ENCODE measurements at places on chromosomes 5 and 9.

DNA sequence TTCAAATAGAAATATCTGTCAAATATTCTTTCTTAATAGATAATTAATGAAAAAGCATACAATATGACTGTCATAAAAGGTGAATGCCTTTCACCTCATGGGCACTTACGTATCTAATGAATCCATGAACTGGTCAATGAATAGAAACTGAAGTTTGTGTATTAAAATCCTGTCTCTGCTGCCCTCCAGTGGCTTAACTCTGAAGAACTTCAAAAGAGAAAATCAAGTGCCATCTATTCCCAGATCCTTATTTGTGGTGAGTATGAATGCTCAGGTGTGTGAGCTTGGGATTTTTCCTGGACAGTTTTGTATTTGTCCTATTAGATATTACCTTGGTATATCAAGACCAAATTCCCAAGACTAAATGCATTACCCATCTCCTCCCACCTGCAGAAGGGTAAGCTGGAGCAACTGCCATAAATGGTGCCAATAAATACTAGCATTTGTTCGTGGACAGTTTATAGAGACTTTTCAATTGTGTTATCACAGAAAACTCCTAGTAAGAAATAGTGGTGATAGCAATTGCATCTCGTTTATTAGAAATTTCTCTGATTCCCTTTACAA, 44.0 kb upstream of the SVEP1 start:
- peak; percentile 63 for DNase-seq
- H3K4me3 ChIP-seq: no peak overlapping the region
- H3K4me1 ChIP-seq: no peaks in the 10 kb centered on the region
- H3K36me3 ChIP-seq: no peaks in the 10 kb centered on the region
- H3K27me3 ChIP-seq: no peaks in the 10 kb centered on the region

GRCh38 chr9:96107436-96107835, 194.5 kb downstream of the HSD17B3 start:
- H3K36me3 ChIP-seq: no peaks in the 10 kb centered on the region
- H3K4me3 ChIP-seq: no peak overlapping the region
- DNase-seq: no peak
- peaks cover 16% of the 10 kb centered on the region for H3K4me1 ChIP-seq
- H3K27ac ChIP-seq: no peak overlapping the region
- no peaks in the 10 kb centered on the region for H3K27me3 ChIP-seq

- no peaks in the 10 kb centered on the region for H3K36me3 ChIP-seq
- DNase-seq: no peak
- no peaks in the 10 kb centered on the region for H3K27me3 ChIP-seq
- no peak overlapping the region for H3K4me3 ChIP-seq
- H3K4me1 ChIP-seq: no peaks in the 10 kb centered on the region
Measured at GRCh38 chr9:28053096-28053777, 480.0 kb upstream of the C9orf72 start.

- H3K36me3 ChIP-seq: peaks cover 35% of the 10 kb centered on the region
- H3K4me3 ChIP-seq: no peak overlapping the region
- no peaks in the 10 kb centered on the region for H3K27me3 ChIP-seq
- no peak overlapping the region for H3K27ac ChIP-seq
- H3K4me1 ChIP-seq: peaks cover 4% of the 10 kb centered on the region
- no peak for DNase-seq
Measured at GRCh38 chr5:138282920-138283742, 8.7 kb upstream of the GFRA3 start.

DNA sequence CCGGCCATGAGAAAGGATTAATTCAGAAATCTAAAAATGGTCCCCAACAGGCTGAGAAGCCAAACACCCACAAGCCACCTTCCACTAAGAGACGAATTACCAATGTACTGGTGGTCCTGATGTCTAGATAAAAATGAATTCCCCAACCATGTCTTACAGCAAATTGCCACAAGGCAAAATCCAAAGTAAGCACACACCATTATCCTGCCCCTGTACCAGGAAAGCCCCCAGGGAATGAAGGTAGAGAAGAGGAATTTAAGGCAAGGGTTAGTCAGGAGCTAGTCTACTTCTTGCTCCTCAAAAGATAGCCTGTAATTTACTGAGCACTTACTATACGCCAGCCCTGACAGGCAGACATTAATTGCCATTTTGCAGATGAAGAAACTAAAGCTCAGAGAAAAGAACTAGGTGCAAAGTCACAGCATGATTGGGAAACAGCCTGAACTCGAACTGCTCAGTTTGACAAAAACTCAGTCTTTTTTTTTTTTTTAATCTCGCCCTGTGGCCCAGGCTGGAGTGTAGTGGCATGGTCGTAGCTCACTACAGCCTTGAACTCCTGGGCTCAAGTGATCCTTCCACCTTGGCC, 64.3 kb downstream of the RAPGEF1 start:
- DNase-seq: peak; percentile 37
- no peak overlapping the region for H3K4me3 ChIP-seq
- H3K27me3 ChIP-seq: no peaks in the 10 kb centered on the region
- H3K27ac ChIP-seq: peak overlapping the region; percentile 6

- no peak for DNase-seq
- H3K4me1 ChIP-seq: no peaks in the 10 kb centered on the region
- no peaks in the 10 kb centered on the region for H3K27me3 ChIP-seq
- no peak overlapping the region for H3K4me3 ChIP-seq
Measured at GRCh38 chr5:96229188-96229587, 203.9 kb downstream of the PCSK1 start.

- H3K4me1 ChIP-seq: peaks cover 28% of the 10 kb centered on the region
- H3K36me3 ChIP-seq: no peaks in the 10 kb centered on the region
Measured at GRCh38 chr5:149935431-149935901, 9.1 kb downstream of the PDE6A start.

- no peak overlapping the region for H3K4me3 ChIP-seq
- DNase-seq: no peak
- H3K36me3 ChIP-seq: no peaks in the 10 kb centered on the region
- peaks cover 10% of the 10 kb centered on the region for H3K27me3 ChIP-seq
Measured at GRCh38 chr9:124496463-124496862, 10.7 kb downstream of the NR5A1 start.

- H3K4me3 ChIP-seq: no peak overlapping the region
- H3K27ac ChIP-seq: no peak overlapping the region
- H3K36me3 ChIP-seq: no peaks in the 10 kb centered on the region
- no peaks in the 10 kb centered on the region for H3K4me1 ChIP-seq
Measured at GRCh38 chr5:68555907-68556681, 340.5 kb downstream of the PIK3R1 start.

GRCh38 chr9:127825319-127826051, 22.8 kb downstream of the FPGS start:
- no peak overlapping the region for H3K27ac ChIP-seq
- no peaks in the 10 kb centered on the region for H3K27me3 ChIP-seq
- no peak overlapping the region for H3K4me3 ChIP-seq
- peaks cover 46% of the 10 kb centered on the region for H3K36me3 ChIP-seq
- H3K4me1 ChIP-seq: peaks cover 7% of the 10 kb centered on the region

DNA sequence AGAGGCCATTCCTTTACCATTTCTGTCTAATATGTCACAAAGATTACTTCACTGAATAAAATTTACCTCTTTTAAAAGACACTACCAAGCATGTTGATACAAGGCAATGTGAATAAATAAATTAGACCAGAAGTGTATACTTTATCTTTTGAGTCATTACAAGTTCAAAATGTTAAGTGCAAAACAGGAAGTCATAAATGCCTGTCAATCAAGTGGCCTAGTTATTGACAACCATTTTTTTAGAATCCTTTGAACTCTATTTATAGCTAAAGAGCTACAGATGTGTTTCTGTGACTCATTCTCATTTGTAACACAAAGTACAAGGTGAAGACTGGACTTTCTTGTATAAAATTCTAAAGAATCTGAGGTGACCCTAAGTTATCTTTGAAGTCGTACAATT, 602.7 kb upstream of the SEMA6A start:
- DNase-seq: no peak
- H3K4me3 ChIP-seq: no peak overlapping the region
